ENCODE measurements at places on chromosomes 16 and 17. TPM values are rescaled to one million over a fixed set of nuclear protein-coding genes. Genes with fewer than 3 reads are reported as not detected.

DNA sequence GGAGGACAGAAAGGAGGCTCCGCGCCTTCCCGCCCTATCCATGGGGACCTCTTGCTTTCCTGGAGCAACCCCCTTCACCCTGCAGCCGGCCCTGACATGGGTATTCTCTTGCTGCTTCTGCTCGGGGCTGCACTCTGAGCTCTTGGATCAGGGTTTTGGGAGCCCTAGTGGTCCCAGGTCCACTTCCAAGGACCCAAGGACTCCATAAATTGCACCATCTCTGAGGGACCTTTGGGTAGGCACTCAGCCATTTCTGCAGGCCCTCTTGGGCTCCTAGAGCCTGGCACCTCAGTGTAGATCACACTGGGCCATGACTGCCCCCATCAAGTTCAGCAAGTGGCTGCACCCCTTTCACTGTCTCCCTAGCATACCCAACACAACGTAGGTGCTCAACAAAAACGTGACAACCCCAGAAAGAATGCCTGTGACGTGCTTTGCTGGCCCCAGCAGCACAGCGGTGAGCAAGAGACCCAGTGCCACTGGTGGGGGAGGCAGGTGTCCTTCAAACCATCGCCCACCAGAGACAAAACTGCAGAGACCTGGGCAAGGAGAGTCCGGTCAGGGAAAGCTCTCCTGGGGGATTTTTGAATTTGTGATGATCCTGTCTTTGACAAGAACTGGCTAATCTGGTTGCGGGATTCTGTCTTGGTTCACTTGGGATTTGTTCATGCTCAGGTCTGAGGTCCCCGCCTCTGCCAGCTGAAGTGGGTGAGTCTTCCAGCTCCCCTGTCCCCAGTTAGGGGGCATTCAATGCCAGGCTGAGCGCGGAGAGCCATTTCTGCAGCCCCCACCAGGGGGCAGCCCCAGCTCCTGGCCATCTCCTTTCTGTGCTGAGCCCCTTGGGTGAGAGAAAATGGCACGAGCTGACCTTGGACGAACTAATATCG lies 2.5 kb upstream of the RAB11FIP4 start:
- DNase-seq, result peak; percentile 10

GRCh38 chr16:50114357-50115129 lies 38.6 kb upstream of the TENT4B start:
- DNase-seq, result peak; percentile 35

Gene APPBP2
- 21.4 TPM for total RNA-seq

Gene SEZ6
- total RNA-seq, result not detected

Gene CCL17
- total RNA-seq, result not detected

DNA sequence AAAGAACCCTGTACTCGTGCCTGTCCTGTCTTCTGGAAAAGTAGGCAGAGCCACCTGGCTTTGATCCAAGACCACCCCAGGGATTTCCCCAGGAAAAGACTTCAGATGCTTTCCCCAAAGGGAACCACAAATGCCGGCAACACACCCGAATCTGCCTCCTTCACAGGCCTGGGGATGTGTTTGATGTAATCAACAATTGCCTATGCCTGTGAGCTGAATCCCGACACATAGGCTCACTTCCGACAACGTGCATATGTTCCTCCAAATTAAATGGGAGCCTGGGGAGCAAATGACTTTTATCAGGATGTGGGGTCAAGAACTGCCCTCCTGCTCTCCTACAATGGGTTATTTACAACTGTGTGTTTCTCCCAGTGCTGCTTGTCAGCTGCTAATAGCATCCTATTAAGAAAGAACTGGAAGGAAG lies 535.2 kb upstream of the CDH11 start:
- no peak for DNase-seq

Gene TSPAN10
- 3.5 TPM for total RNA-seq

DNA sequence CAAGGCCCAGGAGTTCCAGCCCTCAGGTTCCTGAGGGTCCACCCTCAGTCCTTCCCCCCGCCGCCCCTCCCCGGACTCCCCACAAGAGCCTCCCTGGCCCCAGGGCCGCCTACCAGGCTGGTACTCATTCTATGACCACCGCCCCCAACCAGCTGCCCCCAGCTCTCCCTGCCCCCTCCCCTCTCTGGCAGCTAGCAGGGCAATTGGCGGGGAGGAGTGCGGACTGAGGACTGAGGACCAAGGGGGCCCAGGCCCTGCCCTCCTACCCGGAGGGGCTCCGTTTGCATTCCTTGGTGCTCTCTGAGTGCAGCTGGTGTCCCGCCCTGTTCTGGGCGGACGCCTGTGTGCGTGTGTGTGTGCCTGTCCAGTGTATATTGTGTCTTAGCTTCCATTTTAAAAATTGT lies 19.1 kb downstream of the UNC13D start:
- DNase-seq, result no peak

Gene HSD17B2
- total RNA-seq, result 5.2 TPM

Gene SLC5A11
- total RNA-seq, result 0.51 TPM

Gene MEOX1
- 0.84 TPM for total RNA-seq

Gene CCL11
- not detected for total RNA-seq

- peak; percentile 35 for DNase-seq
Measured at GRCh38 chr17:79834565-79835469, 4.4 kb downstream of the CBX4 start.

- DNase-seq, result peak; percentile 63
Measured at GRCh38 chr16:9854675-9855074, 327.6 kb downstream of the GRIN2A start.

DNA sequence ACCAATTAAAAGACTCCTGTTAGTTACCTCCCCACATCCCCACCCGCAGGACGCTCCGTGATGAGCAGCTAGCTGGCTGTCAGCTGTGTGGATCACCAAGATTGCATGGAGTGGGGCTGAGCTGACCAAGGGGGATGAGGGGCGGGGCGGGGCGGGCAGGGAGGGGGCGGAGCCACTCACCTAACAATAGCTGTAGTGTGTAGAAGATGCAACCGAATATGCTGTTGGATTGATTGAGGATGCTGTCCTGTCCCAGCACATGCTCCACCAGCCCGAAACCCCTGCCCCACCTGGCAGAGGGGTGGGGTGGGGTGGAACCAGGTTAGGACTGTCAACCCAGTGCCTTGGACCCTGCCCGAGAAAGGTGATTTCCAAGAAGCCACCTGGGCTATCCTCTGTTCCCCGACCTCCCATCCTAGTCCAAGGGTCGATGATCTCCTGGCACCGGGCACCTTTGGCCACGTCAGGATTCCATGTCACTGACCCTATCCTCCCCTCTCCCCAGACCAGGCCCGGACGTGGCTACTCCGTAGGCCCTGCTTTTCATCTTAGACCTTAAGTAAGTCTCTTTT lies 1.4 kb downstream of the VKORC1 start:
- peak; percentile 54 for DNase-seq

GRCh38 chr16:2768403-2769089 lies 8.5 kb downstream of the ELOB start:
- no peak for DNase-seq

GRCh38 chr17:50928646-50929045 lies 62.5 kb upstream of the TOB1 start:
- DNase-seq, result no peak

DNA sequence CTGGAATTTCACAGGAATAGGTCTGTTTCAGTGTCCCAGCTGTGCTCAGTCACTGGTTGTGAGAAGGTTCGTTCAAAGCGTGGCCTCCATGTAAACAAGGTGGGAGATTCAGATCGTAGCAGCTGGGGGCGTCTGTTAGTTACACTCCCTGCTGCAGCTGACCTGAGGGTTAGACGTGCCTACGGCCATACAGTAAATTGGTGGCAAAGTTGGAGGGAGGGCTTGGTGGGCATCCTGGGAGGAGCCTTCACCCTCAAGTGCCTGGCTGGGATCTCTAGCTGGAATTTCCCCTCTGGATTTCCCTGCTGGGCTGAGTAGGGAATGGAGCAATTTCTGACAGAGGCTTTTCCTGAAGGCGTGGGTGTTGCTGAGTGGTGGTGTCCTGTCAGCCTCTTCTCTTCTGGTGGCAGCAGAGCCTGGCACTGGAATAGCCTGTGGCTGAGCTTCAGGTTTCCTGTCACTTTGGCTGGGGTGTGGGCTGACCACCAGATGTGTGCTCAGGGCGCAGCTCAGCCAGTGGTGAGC lies 6.4 kb downstream of the FCSK start:
- no peak for DNase-seq

Gene TBC1D3I
- total RNA-seq, result not detected

DNA sequence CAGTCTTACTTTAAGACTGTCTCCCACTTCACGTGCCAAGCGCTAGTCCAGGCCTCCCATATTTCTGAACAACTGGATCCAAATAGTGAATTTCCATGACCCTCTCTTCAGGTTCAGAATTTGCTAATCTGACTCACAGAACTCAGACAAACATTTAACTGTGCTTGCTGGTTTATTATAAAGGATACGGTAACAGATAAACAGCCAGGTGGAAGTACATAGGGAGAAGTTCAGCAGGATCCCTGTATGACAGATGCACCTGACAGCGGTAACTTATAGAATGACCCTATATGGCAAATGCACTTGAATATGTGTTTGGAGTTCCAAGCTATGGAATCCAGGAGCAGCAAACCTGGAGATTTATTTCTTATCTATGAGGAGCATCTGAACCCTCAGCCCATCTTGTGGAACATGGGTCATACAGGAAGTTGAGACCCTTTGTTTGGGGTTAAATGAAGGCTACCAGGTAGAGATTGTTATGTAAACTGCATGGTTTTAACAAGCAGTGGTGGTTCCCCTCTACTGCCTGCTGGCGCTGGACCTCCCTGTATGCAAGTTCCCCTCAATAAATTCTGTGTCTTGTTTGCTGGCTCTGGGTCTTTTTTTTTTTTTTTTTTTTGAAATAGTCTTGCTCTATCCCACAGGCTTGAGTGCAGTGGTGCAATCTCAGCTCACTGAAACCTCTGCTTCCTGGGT lies 622.6 kb downstream of the KCNJ2 start:
- DNase-seq, result no peak

GRCh38 chr16:81536648-81537047 lies 92.0 kb downstream of the CMIP start:
- no peak for DNase-seq

GRCh38 chr17:2008332-2009126 lies 16.6 kb downstream of the RTN4RL1 start:
- peak; percentile 41 for DNase-seq

Gene HOXB4
- 0.22 TPM for total RNA-seq

DNA sequence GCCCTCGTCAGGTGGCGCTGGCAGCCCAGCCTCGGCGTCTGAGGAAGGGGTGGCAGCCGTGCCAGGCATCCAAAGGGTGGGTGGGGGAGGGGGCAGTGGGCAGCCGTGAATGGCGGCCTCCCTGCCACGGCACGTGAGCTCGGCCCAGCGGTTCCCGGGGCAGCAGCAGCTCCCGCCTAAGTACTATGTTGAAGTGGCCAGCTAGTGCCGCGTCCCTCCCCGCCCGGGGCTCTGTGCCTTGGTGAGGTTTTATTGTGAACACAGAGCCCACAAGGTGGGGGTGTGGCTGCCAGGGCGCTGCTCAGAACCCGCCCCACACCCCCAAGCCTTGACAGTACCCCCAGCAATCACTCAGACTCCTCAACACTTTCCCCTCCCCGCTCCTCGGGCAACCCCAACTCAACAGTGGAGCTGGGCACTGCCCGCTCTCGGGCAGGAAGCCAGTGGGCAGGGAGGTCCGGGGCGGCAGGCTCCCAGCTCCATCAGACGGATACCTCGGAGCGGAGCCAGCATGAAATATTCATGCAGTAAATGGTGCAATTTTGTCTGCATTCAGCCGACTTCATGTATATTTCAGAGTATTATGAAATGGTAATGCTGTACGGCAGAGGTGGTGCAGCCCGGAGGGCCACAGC lies 80.4 kb downstream of the ENGASE start:
- DNase-seq, result no peak

GRCh38 chr16:75555213-75555706 lies 792 bp downstream of the TMEM231 start:
- DNase-seq, result peak; percentile 88

GRCh38 chr17:40472733-40473452 lies 28.5 kb downstream of the TNS4 start:
- peak; percentile 50 for DNase-seq

Gene MRTFB
- 12.7 TPM for total RNA-seq

Gene TANC2
- 24.2 TPM for total RNA-seq

DNA sequence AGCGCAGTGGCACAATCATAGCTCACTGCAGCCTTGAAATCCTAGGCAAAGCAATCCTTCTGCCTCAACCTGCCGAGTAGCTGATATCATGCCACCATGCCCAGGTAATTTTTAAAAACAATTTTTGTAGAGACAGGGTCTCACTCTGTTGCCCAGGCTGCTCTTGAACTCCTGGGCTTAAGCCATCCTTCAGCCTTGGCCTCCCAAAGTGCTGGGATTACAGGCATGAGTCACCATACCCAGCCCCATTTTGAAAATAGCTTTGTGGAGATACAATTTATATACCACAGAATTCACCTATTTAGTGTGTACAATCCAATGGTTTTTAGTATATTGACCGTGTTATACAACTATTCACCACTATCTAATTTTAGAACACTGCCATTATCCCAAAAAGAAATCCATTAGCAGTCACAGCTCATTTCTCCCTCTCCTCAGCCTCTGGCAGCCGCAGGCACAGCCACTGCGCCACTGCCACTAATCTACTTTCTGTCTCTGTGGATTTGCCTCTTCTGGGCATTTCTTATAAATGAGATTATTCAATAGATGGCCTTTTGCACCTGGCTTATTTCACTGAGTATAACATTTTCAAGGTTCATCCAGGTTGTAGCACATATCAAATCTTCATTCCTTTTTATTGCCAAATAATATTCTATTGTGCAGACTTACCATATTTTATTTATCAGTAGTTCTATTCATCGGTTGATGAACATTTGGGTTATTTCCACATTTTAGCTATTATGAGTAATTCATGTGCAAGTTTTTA lies 6.5 kb downstream of the RNF157 start:
- DNase-seq, result no peak

Gene PGS1
- total RNA-seq, result 47.0 TPM

GRCh38 chr16:29726845-29727377 lies 18.9 kb downstream of the C16orf54 start:
- no peak for DNase-seq

DNA sequence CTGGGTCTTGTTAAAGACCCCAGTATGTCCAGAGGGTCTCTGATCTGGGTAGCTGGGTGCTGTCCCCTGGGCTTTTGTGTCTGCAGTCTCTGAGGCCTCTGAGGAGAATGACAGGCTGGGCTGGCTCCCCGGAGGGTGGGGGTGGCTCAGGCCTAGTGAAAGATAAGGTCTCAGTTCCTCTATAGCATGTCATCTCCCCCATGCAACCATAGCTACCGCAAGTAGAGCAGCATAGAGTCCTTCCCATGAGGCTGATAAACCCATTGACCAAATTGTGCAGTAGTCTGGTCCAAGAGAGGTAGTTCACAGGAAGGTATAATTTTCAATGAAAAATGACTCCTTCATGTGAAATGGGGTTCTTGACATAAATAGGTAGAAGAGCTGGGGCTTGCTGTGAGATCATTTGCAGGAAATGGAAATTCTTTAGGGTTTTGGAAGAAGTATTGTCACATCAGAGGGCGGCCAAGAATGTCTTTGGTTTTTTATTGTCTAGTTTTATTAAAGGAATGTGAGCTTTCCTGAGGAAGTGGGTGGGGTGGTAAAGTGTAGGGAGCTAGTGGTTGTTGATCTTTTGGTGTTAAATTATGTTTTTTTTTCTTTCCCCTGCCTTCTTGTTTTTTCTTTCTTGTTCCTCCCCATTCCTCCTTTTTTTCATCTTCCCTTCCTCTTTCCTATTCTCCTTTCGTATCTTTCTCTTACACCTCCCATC lies 21.0 kb downstream of the SLC7A6OS start:
- no peak for DNase-seq

Measured in PC-3 (cell line).